ENCODE measurements at places on chromosomes 5 and 9.

DNA sequence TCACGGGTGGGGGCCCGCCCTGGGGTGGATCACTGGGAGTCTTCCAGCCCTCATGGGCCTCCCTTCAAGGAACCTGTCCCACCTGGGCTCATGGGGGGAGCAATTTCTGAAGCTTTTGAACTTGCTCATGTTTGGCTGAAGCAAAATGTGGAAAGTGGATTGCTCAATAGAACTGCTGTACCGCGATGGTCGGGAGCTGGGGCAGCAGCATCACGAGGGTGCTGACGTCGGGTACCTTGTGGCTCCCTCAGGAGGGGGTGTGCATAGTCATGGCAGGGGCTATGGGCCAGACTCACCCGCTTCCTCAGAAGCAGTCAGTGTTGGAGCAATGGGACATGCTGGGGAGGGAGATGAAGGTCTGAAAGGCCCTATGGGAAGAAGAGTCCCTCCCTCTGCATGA is 57.9 kb downstream of the PRRT1B start:
- H3K4me1 ChIP-seq, result no peaks in the 10 kb centered on the region
- peaks cover 54% of the 10 kb centered on the region for H3K36me3 ChIP-seq
- DNase-seq, result no peak
- H3K4me3 ChIP-seq, result no peak overlapping the region

DNA sequence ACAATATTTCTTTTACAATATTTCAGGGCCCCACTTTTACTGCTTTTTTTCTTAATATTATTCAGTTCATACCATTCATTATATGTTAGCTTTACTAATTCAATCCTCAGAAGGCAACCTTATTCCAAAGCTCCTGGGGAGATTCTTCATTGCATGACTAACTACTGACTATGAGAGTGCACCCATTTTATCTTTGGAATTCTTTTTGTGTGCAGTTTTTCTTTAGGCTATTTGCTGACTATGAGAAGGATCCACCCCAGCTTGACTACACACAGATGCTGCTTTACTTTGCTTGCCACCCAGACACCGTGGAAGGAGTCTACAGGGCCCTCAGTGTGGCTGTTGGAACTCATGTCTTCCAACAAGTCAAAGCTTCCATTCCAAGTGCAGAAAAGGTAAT is 56.9 kb upstream of the IL7R start:
- no peak overlapping the region for H3K4me3 ChIP-seq
- H3K27me3 ChIP-seq, result no peaks in the 10 kb centered on the region
- peaks cover 10% of the 10 kb centered on the region for H3K4me1 ChIP-seq
- no peak for DNase-seq
- no peaks in the 10 kb centered on the region for H3K36me3 ChIP-seq

GRCh38 chr5:96516631-96517071 is 83.6 kb upstream of the PCSK1 start:
- no peak overlapping the region for H3K4me3 ChIP-seq
- no peaks in the 10 kb centered on the region for H3K27me3 ChIP-seq
- no peaks in the 10 kb centered on the region for H3K36me3 ChIP-seq
- H3K27ac ChIP-seq, result no peak overlapping the region

GRCh38 chr9:81417299-81417675 is 272.1 kb downstream of the TLE1 start:
- H3K27ac ChIP-seq, result no peak overlapping the region
- H3K36me3 ChIP-seq, result no peaks in the 10 kb centered on the region
- H3K27me3 ChIP-seq, result no peaks in the 10 kb centered on the region

DNA sequence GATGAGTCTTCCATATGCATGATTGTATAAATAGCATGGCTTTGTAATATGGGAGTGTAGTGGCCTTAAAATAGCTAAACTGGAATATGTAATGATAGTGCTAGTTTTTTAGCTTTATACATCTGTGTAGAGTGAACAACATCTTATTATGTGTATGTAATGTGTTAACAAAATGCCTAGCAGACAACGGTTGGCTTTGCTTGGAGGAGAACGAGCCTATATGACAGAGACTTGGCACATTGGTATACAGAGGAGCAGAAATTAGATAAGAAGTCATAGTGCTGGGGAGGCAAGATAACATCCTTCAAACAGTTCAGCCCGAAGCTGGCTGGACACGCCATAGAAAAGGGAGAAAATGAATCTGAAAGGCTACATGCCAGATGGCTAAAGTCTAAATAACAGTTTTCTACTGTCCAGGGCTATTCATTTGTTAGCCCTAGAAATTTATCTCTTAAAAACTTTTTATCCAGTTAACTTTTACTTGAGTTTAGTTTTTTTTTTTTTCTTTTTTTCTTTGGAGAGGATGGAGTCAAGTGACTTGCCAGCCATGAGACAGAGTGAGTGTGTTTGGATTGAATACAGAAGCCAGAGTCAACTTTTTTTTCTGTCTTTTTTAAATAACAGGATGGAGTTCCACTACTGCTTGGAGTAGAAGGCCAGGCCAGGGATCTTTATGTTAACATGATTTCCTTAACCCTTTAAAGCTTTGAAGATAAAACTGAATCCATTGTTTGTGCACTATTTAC is 214.4 kb upstream of the ACTBL2 start:
- no peaks in the 10 kb centered on the region for H3K4me1 ChIP-seq
- H3K36me3 ChIP-seq, result no peaks in the 10 kb centered on the region
- no peak for DNase-seq
- peak overlapping the region; percentile 81 for H3K27ac ChIP-seq

- H3K27ac ChIP-seq, result no peak overlapping the region
- H3K36me3 ChIP-seq, result no peaks in the 10 kb centered on the region
Observed at GRCh38 chr9:134466869-134467616, 140.8 kb downstream of the RXRA start.

- H3K4me3 ChIP-seq, result no peak overlapping the region
- no peaks in the 10 kb centered on the region for H3K4me1 ChIP-seq
- no peak for DNase-seq
- no peaks in the 10 kb centered on the region for H3K27me3 ChIP-seq
Observed at GRCh38 chr5:58317808-58318207, 142.1 kb downstream of the PLK2 start.

DNA sequence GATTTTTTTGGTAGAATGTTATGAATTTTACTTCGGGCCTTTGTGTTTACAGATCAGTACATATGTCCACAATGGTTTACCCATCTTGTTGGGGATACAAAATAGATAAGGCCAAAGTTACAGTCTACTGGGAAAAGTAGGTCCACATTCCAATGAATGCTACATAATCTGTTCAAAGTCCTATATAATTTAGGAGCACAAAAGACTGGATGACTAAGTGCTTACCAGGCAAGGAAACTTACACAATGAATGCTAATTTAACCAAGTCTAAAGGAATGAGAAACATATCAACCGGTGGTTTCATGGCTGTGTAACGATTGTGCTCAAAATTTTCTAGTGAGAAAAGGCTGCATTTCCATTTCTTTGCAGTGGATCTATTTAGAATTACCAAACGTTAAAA is 97.4 kb upstream of the TRPM3 start:
- H3K4me1 ChIP-seq, result no peaks in the 10 kb centered on the region
- H3K27me3 ChIP-seq, result no peaks in the 10 kb centered on the region
- H3K4me3 ChIP-seq, result no peak overlapping the region
- no peak overlapping the region for H3K27ac ChIP-seq

- H3K4me3 ChIP-seq, result no peak overlapping the region
- no peaks in the 10 kb centered on the region for H3K36me3 ChIP-seq
- H3K27me3 ChIP-seq, result no peaks in the 10 kb centered on the region
- H3K27ac ChIP-seq, result no peak overlapping the region
- H3K4me1 ChIP-seq, result no peaks in the 10 kb centered on the region
Observed at GRCh38 chr9:118693645-118694044, 675.6 kb downstream of the BRINP1 start.

- no peak overlapping the region for H3K4me3 ChIP-seq
- H3K27me3 ChIP-seq, result no peaks in the 10 kb centered on the region
- H3K27ac ChIP-seq, result no peak overlapping the region
- no peak for DNase-seq
- H3K36me3 ChIP-seq, result no peaks in the 10 kb centered on the region
Observed at GRCh38 chr5:23528677-23529076, 21.3 kb downstream of the PRDM9 start.

DNA sequence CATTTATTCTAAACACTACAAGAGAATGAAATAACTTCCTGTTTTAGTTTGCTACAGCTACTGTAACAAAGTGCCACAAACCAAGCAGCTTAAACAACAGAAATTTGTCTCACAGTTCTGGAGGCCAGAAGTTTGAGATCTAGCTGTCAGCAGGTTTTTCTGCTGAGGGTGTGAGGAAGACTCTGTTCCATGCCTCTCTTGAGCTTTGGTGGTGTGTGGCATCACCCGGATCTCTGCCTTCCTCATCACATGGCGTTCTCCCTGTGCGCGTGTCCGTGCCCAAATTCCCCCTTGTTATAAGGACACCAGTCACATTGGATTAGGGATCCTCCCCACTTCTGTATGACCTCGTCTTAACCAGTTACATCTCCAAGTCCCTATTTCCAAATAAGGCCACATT is 97.7 kb downstream of the CFAP95 start:
- DNase-seq, result no peak
- no peak overlapping the region for H3K4me3 ChIP-seq
- no peak overlapping the region for H3K27ac ChIP-seq
- no peaks in the 10 kb centered on the region for H3K4me1 ChIP-seq

DNA sequence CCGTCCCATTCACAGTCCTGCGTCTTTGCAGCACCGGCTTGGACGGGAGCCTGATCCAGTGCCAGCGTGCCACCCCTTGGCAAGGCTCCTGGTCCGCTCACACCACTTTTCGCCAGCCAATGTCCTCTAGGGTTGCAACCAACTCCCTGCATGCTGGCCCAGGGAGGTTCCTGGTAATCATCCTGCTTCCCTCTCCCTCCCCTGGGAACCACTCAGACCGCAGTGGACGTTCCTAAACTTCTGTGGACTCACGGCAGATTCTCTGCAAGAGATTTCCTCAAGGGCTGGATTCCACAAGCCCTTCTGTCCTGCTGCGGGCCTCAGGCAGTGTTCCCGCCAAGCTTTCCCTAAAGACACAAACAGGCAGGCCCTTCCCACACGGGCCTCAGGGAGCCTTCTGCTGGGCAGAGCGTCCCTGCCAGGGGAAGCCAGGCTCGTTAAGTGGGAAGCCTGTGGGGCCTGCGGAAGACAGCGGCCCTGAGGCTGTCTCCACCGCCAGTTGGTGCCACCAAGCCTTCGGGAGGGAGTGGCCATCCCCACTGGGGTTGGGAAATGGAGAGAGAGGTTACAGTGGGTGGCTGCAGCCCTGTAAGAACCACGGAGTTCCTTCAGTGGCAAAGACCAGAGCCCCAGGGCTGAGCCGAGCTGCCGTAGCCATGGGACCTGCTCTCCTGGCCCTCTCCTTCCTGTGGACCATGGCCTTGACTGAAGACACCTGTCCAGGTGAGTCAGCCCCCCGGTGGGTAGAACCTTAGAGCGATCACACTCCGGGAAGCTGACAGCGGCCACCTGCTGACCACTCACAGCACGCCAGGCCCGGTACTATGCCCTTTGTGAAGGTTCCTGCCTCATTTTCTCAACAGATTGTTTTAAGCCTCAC is 16.4 kb upstream of the FCN2 start:
- H3K36me3 ChIP-seq, result no peaks in the 10 kb centered on the region
- H3K4me1 ChIP-seq, result no peaks in the 10 kb centered on the region
- H3K27ac ChIP-seq, result no peak overlapping the region
- H3K4me3 ChIP-seq, result no peak overlapping the region
- no peaks in the 10 kb centered on the region for H3K27me3 ChIP-seq

DNA sequence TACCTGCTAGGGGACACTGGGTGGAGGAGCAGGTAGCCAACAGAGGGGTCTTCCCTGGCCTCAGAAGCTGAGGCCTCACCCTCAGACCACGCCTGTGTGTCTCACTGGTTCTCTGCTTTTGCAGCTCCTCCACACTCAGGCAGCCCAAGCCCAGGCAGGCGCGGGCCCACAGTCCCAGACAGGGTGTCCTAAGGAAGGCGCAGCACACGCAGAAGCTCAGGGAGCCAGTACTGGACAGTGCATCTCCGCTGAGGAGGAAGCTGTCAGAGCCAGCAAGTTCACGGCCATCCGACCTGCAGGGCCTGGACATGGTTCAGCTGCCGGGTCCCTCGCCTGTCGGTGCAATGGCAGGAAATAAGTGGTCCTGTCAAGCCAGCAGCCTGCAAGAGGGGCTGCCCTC is 25.3 kb downstream of the CFAP90 start:
- H3K4me3 ChIP-seq, result no peak overlapping the region
- H3K27me3 ChIP-seq, result no peaks in the 10 kb centered on the region
- no peak overlapping the region for H3K27ac ChIP-seq
- no peaks in the 10 kb centered on the region for H3K4me1 ChIP-seq
- no peaks in the 10 kb centered on the region for H3K36me3 ChIP-seq

DNA sequence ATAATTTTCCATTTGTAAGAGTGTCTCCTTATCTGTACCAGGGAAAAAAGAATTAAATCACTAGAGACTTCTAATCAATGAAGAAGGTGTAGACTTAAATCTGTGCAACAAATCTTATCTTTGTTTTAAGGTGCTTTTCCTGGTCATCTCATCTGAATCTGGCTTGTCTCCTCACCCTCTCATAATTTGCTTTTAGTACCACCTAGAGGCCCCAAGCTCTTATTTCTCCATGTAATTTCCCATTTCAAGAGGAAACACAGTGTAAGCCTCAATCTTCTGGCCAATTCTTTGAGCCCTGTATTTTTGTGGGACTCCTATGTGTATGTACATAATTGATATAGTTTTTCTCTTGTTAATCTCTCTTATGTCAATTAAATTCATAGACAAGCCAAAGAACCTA is 1975.3 kb upstream of the CDH6 start:
- no peak overlapping the region for H3K4me3 ChIP-seq
- no peaks in the 10 kb centered on the region for H3K4me1 ChIP-seq
- DNase-seq, result no peak
- no peaks in the 10 kb centered on the region for H3K27me3 ChIP-seq
- H3K36me3 ChIP-seq, result no peaks in the 10 kb centered on the region
- H3K27ac ChIP-seq, result no peak overlapping the region

GRCh38 chr5:54733101-54733500 is 215.5 kb downstream of the SNX18 start:
- no peak for DNase-seq
- no peaks in the 10 kb centered on the region for H3K36me3 ChIP-seq
- H3K4me3 ChIP-seq, result no peak overlapping the region

- H3K27me3 ChIP-seq, result no peaks in the 10 kb centered on the region
- no peaks in the 10 kb centered on the region for H3K36me3 ChIP-seq
- H3K4me3 ChIP-seq, result no peak overlapping the region
- H3K4me1 ChIP-seq, result no peaks in the 10 kb centered on the region
- no peak overlapping the region for H3K27ac ChIP-seq
Observed at GRCh38 chr5:164204338-164204946, 699.0 kb downstream of the MAT2B start.

DNA sequence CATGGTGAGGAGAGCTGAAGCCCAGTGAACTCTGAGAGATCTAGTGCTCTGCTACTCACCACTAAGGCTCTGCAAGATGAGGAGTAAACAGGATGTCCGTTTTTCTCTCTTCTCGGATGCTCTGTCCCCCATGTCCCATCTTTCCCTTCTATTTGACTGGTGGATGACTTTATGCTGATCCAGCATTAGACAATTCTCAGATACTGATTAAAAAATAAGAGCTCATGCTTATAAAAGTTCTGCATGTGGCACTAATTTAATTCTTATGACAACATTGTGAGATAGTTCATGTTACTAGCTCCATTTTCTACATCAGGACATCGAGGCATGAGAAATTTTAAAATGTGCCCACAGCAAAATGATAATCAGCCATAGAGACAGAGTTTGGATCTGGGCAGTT is 77.0 kb downstream of the HMHB1 start:
- no peak overlapping the region for H3K4me3 ChIP-seq
- H3K4me1 ChIP-seq, result peaks cover 29% of the 10 kb centered on the region
- no peak for DNase-seq
- no peaks in the 10 kb centered on the region for H3K36me3 ChIP-seq

Data from right atrium auricular region (tissue), 2 donors.